Kidney (tissue), 22 donors: ENCODE measurements at places on chromosomes 13 and 19.

DNA sequence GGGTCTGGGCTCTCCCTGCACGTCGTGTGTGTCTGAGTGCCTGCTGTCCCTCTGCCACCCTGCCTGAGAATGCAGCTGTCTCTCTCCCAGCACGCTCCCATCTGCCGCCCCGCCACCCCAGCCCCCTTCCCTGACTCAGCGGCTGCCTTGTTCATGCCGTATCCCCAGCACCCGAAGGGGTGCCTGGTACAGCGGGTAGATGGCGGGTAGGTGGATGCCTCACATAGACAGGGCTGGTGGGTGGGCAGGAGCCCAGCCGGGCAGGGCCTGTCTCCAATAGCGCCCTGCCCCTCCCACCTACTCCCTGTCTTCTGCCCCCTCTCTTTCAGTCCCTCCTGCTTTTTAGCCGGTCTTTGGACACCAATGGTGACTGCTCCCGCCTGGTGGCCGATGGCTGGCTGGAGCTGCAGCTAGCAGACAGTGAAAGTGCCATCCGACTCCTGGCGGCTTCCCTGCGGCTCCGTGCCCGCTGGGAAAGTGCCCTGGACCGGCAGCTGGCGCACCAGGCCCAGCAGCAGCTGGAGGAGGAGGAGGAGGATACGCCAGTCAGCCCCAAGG is 30.3 kb downstream of the DHX34 start:
- H3K4me1 ChIP-seq: no peaks in the 10 kb centered on the region
- H3K36me3 ChIP-seq: peaks cover 27% of the 10 kb centered on the region
- DNase-seq: no peak
- no peak overlapping the region for H3K4me3 ChIP-seq
- no peaks in the 10 kb centered on the region for H3K27me3 ChIP-seq

DNA sequence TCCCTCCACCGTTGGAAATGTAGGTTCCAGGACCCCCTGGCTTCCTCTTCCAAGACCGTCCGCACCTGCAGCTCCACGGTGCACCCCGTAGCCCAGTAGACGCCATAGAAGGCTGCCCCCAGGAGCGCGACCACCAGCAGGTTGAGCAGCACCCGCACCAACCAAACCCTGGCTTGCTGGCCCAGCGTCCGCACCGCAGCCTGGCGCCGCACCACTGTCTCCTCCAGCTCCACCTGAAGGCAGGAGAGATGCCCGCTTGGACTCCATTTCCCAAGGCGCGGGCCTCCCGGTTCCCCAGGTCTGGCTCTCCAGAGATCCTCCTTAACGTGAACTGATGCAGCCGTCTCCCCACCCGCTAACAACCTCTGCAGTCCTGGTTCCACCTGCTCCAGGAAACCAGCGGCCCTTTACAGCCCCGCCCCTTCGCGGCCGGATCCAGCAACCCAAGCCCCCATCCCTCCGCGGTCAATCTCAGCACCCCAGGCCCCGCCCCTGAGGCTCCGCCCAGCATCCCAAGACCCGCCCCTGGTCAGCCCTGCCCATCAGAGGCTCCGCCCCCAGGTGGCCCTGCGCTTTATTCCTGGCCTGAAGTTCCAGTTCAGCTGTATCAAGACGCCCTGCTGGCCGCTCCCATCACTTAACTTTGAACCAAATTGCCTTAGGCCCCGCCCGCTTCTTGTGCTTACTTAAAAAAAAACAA is 5.0 kb upstream of the LENG1 start:
- H3K27me3 ChIP-seq: no peaks in the 10 kb centered on the region
- H3K4me1 ChIP-seq: peaks cover 17% of the 10 kb centered on the region
- H3K27ac ChIP-seq: no peak overlapping the region
- DNase-seq: peak; percentile 93

DNA sequence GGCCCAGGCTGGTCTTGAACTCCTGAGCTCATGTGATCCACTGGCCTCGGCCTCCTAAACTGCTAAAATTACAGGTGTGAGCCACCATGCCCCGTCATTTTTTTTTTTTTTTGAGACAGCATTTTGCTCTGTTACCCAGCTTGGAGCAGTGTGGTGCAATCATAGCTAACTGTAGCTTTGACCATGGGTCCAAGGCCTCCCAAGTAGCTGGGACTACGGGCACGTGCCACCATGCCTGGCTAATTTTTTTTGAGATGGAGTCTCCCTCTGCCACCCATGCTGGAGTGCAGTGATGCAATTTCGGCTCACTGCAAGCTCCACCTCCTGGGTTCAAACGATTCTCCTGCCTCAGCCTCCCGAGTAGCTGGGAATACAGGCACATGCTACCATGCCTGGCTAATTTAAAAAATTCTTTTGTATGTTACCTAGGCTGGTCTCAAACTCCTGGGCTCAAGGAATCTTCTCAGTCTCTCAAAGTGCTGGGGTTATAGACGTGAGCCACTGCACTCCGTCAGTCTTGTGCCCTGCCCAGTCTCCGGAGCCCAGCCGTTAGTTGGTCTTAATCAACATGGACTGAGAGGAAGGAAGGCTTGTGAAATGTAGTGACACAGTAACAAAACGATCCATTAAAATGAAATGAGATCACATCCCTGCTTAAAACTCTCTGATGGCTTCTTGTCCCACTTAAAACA is 1.4 kb upstream of the LRG1 start:
- H3K4me3 ChIP-seq: no peak overlapping the region
- H3K27ac ChIP-seq: no peak overlapping the region
- DNase-seq: no peak
- H3K27me3 ChIP-seq: no peaks in the 10 kb centered on the region
- H3K36me3 ChIP-seq: no peaks in the 10 kb centered on the region

DNA sequence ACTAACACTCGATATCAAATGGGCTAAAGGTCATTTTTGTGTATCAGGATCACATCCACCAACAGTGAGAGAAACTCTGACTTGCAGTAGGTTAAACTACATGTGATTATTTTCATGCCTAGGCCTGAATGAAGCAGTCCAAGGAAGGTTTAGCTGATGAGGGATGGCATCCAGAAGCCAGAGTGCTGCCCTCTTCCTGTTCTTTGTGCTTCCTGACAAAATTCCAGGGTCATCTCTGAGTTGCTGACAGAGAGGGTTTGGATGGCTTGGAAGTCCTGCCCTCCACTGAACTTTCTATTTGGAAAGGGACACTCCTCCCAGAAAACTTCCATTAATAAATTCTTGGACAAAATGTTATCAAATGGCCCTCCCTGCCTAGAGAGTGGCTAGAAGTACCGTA is 728.3 kb upstream of the SLC10A2 start:
- H3K36me3 ChIP-seq: no peaks in the 10 kb centered on the region
- DNase-seq: no peak
- H3K4me3 ChIP-seq: no peak overlapping the region
- no peak overlapping the region for H3K27ac ChIP-seq

DNA sequence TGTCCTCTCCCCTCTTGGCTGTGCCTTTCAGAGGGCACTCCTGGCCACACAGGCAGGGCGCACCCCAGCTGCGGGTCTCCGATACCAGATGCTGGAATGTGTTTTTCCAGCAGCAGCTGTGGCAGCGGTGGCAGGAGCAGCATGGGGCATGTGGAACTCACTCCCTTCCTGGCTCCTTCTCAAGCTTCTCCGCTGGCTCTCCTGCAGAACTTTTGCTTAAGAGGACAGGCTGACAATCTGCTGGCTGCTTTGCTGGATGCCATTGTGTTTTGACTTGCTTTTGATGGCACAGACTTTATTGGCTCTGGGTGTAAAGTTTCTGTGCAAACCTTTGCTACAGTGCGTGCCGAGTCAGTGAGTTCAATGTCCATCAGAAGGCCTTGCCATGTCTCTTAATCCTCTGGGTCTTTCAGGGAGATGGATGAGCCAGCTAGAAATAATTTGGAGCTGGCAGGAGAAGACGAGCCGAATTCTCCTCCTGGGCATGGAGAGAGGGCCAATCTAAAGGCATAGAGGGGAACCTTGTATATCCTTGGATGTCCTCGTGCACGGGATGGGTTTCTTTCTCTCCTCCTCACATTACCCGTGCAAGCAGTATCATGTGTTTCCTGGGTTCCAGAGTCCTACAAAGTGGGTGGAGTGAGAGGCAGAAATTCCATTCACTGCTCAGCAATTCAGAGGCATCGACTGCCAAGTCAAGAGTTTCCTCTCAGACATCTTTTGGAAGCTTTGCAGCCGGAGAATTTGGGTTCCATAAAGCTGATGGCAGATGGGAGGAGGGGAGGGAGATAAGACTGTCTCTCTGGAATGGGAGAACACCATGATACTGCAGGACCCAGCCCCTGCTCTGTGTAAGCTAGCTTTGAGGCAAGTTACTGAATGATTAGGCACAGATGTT is 231.2 kb downstream of the FGF9 start:
- DNase-seq: peak; percentile 44
- H3K27me3 ChIP-seq: no peaks in the 10 kb centered on the region
- H3K4me3 ChIP-seq: no peak overlapping the region
- H3K36me3 ChIP-seq: no peaks in the 10 kb centered on the region

DNA sequence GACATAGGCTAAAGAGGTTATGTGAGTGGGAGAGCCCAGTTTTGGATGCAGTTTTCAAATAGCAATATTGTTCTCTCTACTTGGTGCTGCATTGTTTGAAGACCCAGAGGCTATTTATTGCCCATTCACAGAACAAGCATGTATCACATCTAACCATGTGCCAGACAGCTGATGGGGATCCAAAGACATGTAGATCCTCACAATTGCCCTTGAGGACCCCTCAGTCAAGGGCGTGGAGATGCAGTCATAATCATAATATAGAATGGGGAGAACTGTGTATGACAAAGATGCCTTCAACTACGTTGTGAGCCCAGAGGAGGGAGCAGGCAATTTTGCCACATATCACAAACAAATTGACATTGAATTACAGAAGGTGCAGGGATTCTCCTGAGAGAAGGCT is 70.5 kb downstream of the NHLRC3 start:
- H3K4me3 ChIP-seq: no peak overlapping the region
- no peaks in the 10 kb centered on the region for H3K27me3 ChIP-seq
- no peaks in the 10 kb centered on the region for H3K4me1 ChIP-seq
- no peak for DNase-seq
- H3K27ac ChIP-seq: no peak overlapping the region

DNA sequence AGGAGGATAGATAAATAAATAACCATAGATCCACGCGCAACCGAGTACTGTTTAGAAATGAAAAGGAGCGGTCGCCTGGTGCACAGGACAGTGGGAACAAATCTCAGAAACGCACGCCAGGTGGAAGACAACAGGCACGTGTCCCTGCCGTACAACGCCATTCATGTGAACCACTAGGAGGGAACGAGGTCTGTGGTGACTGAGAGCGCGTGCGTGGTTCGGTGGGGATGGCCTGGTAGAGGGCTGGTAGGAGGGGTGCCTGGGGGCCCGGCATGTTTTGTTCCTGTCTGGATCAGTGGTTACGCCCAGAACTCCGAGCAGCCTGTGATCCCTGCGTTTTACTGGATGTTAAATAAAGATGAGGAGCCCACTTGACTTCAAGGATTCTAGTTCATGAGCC is 111.9 kb downstream of the KDM4B start:
- no peaks in the 10 kb centered on the region for H3K4me1 ChIP-seq
- no peak overlapping the region for H3K27ac ChIP-seq
- no peak for DNase-seq
- H3K27me3 ChIP-seq: no peaks in the 10 kb centered on the region
- peaks cover 8% of the 10 kb centered on the region for H3K36me3 ChIP-seq

GRCh38 chr19:56597696-56598095 is 2.6 kb downstream of the ZNF71 start:
- no peak overlapping the region for H3K27ac ChIP-seq
- H3K4me1 ChIP-seq: peaks cover 10% of the 10 kb centered on the region
- no peak overlapping the region for H3K4me3 ChIP-seq
- no peak for DNase-seq
- H3K27me3 ChIP-seq: no peaks in the 10 kb centered on the region
- H3K36me3 ChIP-seq: peaks cover 7% of the 10 kb centered on the region
